ENCODE measurements at places on chromosomes 7 and 10.
A peak's percentile ranks its signal among the peaks of the same experiment; 100 is the strongest.

- DNase-seq = no peak
These were observed 410.1 kb downstream of the SUGCT start for GRCh38 chr7:40544871-40545303.

- no peak for DNase-seq
These were observed 86.0 kb upstream of the ANKRD1 start for GRCh38 chr10:91006752-91007346.

DNA sequence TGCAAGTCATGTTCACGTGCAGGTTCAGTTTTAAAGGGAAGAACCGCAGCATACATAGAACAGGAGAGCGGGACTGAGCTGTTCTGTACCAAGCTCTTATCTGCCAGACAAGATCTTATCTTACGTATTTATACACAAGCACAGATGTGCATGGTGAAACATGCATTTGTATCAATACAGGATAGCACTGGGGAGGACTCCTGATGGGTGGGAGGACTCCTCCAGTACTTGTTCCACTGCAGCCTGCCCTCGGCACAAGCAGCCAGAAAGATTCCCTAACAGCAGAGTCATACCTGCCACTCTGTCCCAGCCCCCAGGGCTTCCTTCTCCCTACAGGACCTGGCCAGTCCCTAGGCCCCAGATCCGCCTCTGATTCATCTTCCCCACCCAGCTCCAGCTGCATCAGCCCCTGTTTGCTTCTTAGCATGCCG is 13.2 kb upstream of the PRKCQ start:
- no peak for DNase-seq

DNA sequence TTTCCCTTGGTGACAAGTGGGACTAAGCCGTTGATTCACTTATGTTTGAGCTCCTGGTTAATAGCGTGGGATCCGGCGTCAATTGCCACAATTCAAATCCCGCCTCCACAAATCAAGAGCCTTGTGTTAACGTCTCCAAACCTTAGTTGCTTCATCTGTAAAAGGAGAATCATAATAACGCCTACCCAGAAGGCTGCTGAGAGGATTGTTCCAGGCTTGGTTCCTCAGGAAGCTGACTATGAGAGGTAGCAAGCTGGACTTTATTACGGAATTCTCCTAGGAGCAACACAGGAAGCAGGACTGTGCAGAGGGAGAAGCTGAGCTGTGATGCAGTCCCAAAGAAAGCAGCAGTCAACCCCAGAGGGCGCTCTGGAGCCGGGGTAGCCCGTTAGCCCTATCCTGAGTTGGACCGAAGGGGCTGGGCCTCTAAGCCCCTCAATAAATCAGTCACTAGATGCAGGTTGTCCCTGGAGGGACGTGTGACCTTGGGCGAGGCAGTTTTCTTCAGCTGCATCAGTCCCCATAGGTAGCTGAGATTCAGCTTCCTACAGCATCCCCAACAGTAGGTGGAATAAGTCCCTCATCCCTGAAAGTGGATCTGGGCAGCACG is 6.9 kb upstream of the BAG3 start:
- no peak for DNase-seq

- no peak for DNase-seq
These were observed 739 bp downstream of the MPP7 start for GRCh38 chr10:28302012-28302637.

GRCh38 chr7:94823947-94824346 is 83.4 kb upstream of the PPP1R9A start:
- DNase-seq = no peak

DNA sequence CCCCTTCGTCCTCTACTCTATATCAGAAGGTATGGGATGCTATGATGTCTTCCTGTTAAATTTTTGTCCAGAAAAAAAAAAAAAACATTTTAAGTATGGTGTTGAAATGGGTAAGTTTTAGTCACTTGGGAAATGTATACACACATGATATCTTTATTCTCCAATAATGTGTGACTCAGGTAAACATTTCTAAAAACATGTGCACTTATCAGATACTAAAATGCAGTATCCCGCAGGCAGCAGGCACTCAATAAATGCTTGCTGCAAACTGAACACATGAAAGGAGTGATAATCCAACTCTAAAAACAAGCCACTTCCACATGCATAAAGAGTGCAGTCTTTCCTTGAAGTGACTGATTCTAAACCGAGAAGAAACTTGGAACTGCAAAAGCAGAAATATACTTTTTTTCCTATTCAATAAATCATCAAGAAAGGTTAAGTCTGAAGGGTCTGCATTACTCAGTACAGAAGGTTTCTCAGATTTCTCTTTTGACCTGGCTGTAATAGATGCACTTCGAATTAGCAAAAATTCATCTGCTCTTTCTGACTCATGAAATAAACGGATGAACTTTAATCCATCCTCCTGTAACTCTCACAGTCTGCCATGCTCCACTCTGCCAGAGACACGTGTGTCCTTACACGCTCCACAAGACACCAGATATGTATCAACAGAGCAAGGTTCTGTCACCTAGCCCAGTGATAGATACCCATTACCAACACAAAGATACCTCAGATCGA is 84.0 kb downstream of the HIPK2 start:
- DNase-seq = no peak

DNA sequence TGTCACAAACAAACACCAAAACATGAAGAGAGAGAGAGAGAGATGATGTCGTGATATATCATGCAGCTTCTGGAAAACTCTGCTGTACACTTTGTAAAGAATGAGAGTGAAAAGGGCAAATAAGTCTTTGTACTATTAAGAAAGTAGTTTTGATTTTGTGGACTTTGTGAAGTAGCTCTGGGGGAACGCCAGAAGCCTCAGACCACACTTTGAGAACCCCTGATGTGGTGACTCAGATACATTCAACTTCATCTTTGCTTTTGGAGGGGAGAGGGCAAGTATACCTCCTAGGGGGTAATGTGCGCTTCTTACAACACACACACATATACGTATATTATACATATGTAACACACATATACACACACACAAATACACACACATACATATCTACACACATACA is 84.3 kb downstream of the GALNT17 start:
- DNase-seq = no peak

- no peak for DNase-seq
These were observed 69.9 kb downstream of the FOXL3 start for GRCh38 chr7:359766-360361.

DNA sequence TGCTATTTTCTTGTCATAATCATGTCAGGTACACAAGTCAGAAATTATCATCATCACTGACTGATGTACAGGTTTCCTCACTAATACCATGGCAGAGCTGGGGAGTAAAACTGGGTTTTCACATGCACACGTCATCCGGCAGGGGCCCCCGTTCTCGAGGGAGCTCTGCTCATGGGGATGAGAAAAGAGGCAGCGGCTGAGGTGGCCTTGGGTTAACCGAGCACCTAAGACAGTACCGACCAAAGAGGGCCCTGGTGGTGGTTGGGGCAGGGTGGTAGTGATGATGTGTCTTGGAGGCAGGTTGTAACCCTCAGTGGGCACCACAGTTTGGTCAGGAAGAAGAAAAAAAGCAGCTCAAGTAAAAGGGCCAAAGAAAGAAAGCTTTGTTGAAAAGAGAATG is 12.1 kb upstream of the TRPV6 start:
- DNase-seq = no peak

GRCh38 chr7:2015251-2015871 is 217.4 kb downstream of the MAD1L1 start:
- no peak for DNase-seq

- no peak for DNase-seq
These were observed 44.1 kb downstream of the MTURN start for GRCh38 chr7:30178748-30179436.

- DNase-seq = no peak
These were observed 916 bp upstream of the EEPD1 start for GRCh38 chr7:36151921-36152755.

DNA sequence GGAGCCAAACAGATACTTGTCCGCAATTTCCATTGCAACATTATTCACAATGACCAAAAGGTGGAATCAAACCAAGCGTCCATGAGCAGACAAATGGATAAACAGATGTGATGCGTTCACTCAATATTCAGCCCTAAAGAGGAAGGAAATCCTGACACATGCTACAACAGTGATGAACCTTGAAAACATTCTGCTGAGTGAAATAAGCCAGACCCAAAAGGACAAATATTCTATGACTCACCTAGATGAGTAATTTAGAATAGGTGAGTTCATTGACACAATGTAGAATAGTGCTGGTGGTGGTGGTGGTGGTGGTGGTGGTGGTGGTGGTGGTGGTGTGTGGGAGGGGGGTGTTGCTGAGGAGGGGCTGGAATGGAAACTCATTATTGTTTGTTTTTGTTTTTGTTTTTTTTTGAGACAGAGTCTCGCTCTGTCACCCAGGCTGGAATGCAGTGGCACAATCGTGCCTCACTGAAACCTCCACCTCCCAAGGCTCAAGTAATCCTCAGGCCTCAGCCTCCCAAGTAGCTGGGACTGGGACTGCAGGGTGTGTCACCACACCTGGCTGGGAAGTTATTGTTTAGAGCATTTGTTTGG is 28.6 kb downstream of the SMKR1 start:
- DNase-seq = peak; percentile 7

DNA sequence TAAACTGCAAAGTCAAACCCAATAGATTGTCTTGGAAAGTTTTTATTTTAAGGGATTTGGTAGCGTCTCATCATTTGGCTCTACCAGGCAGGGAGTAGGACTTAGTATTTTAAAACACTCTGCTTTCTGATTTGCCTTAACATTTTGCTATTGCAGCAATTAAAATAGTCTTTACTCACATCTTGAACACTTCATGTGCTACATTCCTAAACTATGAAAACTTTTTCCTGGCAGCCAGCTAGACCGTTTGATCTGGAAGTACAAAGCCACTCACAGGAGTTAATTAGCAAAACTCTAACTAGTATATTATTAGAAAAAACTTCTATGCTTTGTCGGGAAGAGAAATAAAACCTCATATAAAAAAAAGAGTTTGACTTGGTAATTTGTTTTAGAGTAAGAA is 111.4 kb downstream of the TFPI2 start:
- no peak for DNase-seq

DNA sequence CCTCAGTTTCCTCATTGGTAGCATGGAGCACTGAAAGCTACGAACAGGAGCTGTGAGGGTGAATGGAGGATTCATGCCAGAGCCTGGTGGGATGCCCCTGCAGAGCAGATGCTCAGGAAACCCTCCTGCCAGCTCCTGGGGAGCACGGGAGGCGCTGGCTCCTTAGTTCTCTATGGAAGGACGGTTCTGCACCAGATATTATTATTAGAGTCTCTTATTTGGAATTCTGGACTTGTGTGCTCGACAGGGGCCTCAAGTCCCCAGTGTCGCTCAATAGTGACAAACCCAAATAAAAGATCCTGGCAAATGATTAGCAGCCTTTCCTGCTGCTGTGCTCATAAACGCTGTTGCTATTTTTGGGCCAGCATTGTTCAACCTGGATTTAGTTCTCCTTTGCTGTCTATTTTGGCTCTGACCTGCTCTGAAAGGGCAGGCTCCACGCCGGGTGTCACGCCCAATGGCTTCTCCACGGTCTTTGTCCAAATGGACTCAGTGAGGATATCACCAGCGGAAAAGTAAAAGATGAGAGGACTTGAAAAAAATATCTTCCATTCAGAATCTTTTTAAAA is 23.0 kb upstream of the KLF6 start:
- DNase-seq = no peak

GRCh38 chr7:30920021-30920583 is 8.4 kb downstream of the AQP1 start:
- DNase-seq = no peak

Data from activated CD4-positive, alpha-beta T cell treated with anti-CD3 and anti-CD28 coated beads, Interleukin-2, amount 50 U/mL, for 4 hours (primary cell).